ENCODE measurements at places on chromosomes 6 and 20.

- DNase-seq: no peak
These were observed 196.5 kb upstream of the ZNF217 start for GRCh38 chr20:53789989-53790675.

GRCh38 chr20:50646483-50646996 is 44.8 kb downstream of the RIPOR3 start:
- no peak for DNase-seq

DNA sequence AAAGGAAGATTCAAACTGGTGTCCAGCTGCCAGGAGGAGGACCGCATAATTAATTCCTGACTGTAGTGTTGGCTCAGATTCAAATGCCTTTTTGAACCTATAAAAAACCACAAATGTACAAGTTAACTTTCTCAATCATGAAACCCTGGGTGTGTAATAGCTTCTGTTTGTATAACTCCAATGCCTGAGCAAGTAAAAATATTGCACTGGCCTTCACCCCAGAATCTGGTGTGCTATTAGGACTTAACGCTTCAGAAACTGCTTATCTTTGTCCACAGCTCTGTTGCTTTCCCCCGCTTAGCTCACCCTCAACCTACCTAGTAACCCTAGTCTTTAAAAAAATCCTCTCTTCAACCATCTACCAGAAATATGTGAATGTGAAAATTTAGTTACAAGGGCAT is 119.1 kb upstream of the MAP7 start:
- no peak for DNase-seq

GRCh38 chr6:47687432-47687831 is 10.9 kb upstream of the ADGRF4 start:
- no peak for DNase-seq

DNA sequence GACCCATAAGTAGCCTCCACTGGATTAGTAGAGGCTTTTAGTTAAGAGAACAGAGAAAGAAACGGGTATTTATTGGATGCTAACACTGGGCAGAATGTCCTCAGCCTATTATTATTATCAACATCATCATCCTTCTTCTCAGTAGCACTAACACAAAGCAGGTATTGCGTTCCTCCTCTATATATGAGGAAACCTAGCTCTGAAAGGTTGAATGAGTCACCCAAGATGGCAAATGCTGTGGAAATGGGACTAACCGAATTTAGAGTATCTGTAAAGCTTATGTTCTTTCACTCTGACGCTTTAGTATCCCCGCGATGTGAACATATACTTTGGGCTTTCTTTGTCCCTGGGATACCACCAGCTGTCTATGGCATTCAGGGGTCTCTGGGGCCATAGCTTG is 77.0 kb downstream of the ADTRP start:
- DNase-seq: no peak

DNA sequence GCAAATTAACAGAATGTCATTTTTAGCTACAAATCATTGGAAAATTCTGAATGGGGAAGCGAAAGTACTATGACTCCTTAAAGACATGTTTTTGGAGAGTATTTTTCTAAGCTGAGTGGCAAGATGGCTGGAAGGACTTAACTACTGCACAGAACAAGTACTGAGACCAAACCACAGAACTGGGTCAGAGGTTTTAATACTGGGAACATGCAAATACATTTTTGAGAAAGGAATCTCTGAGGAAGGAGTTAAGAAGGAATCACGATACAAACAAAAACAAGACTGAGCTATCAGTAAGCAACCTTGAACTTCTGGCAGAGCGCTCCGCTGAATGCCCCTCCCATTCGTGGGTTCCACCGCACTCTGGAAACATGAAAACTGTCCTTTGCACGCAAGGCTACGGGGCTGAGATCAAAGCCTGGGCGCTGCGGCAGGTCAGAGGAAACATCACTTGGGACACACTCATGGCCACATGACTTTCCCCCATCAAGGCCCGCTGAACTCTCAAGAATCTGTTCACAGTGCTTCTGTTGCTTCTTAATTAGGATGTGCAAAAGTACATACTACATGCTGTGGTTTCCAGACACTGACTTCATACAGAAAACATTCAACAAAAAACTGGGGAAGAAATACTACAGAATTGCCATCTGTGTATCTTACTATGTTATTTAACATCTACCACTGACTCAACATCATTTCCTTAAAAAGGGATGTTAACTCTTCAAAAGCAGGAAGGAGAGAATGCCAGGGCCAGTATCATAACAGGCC is 27.8 kb downstream of the SLC23A2 start:
- DNase-seq: peak; percentile 70

GRCh38 chr6:132132422-132132821 is 181.2 kb upstream of the CCN2 start:
- no peak for DNase-seq

GRCh38 chr6:49565855-49566254 is 15.4 kb downstream of the C6orf141 start:
- DNase-seq: no peak

- no peak for DNase-seq
These were observed 26.5 kb upstream of the STX11 start for GRCh38 chr6:144123836-144124235.

DNA sequence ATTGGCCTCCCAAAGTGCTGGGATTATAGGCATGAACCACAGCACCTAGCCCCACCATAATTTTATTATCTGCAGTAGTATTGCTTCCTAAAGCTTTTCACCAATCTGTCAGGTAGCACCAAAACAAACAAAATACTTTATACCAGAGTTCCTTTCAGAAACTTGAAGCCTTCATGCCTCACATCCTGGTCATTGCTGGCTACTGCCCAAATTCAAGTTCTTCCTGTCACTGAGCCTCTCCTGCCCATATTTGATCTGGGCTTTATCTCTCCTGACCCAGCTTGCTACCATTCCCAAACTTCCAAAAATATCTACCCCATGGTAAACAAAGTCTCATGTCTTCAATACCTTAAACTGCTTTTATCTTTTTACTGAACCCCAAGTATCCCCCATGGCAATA is 34.9 kb upstream of the DST start:
- DNase-seq: no peak

DNA sequence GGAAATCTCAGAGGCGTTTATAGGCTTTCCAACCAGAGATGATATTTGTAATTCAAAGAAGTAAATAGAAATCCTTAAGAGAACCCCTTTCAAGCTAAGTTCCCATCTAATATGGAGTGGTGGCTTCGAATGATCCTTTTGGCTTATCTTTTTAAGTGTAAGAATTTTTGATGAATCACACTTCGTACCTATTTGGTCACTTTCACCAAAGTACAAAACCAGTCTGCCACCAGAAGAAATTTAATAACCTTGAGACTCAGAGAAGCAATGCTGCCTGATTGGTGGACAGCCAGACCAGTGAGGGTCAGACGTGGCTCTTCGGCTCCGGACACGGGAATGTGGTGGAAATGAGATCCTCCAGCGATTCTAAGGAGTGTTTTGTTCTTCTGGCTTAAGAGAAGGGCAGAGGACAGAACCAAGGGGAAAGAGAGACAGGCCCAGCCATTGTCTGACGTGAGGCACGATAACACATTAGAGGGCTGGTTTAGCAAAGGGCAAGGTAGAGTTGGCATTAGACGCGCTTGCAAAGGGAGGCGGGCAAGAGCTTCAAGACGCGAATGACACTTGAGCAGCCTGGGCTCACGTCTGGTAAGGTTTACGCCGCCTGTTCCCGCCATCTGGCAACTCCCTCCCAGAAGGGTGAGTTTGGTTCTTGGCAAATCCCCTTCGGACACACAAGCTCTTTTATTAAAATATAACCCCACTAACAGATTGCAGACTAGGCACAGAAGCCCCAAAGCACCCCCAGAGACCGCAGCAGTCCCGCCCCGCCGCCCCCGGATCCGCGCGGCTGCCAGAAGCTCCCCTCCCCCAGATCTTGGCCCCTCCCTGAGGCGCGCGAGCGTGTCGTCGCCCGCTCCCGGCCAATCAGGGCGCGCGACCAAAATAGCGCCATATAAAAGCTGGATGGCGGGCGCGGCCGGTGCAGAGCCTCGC is 50.0 kb upstream of the EZR start:
- DNase-seq: no peak

DNA sequence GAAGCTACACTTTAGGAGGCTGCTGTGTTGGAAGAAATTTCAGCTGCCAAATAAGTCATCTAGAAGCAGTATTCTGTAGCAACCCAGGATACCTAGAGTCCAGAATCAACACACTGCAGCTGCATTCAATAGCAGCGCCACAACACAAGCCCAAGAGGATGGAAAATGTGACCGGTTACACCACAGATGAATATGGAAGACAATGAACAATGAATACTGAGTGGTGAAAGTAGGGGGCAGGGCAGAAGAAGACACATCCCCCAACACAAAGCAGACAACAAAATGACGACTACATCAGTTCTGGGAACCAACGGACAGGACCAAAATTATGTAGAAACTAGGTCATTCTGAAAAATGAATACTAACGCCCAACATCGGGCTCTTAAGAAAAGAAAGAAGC is 38.2 kb downstream of the KIF6 start:
- no peak for DNase-seq

DNA sequence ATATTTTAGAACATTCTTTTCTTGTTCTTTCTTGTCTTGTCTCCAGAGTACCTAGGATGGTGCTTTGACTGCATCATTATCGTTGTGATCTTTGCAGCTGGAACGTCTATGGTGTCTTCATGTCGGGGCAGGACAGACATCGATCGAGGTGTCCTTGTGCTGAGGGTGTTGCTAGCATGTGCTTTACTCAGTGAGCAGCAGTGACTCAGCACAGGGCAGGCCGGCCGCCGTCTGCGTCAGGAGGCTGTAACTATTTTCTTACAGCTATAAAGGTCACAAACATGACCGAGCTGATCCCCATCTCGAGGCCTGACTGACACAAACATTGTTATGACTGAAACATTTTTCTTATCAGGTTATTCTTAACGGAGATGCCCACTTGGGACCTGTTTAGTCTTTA is 14.9 kb upstream of the CTCFL start:
- DNase-seq: no peak

GRCh38 chr6:37058084-37058586 is 52.7 kb downstream of the FGD2 start:
- DNase-seq: no peak

- peak; percentile 57 for DNase-seq
These were observed 115.2 kb downstream of the PRND start for GRCh38 chr20:4836935-4837334.

DNA sequence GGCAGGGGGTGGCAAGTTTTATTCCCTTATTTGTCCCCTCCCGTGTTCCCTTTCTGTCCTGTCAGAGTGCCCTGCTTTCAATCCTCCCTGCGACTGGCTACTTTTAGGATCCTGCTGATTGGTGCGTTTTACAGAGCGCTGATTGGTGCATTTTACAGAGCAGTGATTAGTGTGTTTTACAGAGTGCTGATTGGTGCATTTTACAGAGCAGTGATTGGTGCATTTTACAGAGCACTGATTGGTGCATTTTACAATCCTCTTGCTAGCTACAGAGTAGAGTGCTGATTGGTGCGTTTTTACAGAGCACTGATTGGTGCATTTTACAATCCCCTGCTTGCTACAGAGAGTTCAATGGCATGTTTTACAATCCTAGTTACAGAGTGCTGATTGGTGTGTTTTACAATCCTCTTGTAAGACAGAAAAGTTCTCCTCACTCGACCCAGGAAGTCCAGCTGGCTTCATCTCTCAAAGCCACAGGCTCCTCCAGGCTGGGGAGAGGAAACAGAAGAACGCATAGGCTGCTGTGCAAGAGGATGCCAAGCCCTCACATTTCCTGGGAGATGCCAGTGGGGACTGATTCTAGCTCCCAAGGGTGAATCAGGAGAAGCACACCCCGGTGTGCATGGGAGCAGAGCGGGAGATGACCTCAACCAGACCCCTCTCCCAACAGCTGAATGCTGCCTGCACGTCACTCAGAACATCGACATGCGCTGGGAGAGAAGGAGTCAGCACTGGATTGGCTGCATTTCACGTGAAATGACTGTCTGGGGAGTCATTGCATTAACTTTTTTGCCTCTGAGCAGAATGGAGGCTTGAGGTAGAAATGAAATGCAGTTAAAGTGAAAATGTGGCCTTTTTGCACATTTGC is 48.3 kb upstream of the SLC22A23 start:
- no peak for DNase-seq

GRCh38 chr6:56959094-56959493 is 4.2 kb downstream of the BEND6 start:
- DNase-seq: no peak

GRCh38 chr20:62749851-62750445 is 41.3 kb downstream of the NTSR1 start:
- DNase-seq: no peak

DNA sequence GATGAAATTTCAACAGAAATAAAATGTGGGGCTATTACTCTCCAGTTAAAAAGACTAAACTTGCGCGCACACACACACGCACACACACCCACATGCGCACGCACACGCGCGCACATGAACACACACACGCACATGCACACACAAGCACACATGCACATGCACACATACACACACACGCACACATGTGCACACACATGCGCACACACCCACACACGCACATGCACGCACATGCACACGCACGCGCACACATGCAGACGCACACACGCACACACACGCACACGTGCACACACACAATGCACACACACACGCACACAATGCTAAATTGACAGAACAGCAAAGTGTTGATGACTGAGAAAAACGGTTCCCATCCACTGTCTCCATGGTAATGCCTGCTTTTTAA is 754.1 kb downstream of the CBLN4 start:
- no peak for DNase-seq

- no peak for DNase-seq
These were observed 196.5 kb upstream of the OPRM1 start for GRCh38 chr6:153842491-153842890.

DNA sequence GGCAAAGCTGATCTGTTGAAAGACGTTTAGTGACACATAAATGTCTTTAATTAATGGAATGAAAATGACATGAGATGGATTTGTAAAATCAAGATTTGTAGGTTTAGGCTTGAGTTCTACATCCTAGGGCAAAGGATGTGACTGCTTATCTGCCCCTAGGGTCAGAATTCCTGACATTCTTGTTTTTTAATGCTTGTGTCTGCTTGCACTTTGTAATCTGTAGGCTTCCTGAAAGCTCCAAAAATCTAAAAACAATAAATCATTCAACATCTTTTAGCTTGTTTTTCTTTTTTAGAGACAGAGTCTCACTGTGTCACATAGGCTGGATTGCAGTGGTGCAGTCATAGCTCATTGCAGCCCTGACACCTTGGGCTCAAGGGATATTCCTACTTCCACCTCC is 107.9 kb upstream of the MLIP start:
- no peak for DNase-seq

DNA sequence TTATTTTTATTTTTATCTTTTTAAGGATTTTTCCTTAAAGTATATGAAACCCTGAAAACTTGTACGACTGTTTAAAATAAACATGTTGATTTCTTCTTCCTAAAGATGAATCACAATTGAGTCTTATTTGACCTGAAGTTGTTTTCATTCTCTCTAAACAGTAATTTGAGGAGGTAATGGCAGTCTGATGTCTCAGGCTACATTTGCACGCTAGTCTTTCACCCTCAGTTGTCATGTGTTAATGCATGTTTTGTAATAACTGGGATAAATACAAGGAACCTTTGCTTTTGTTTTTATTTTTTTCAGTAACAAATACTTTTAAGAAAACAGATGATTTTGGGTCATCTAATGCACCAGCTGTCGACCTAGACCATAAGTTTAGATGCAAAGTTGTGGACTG is 55.2 kb downstream of the SCAND1 start:
- DNase-seq: no peak

- no peak for DNase-seq
These were observed 424.5 kb upstream of the FLRT3 start for GRCh38 chr20:14761903-14762302.

All from tibial artery (tissue), 4 donors.